Activated CD4-positive, alpha-beta T cell treated with anti-CD3 and anti-CD28 coated beads, Interleukin-2, amount 50 U/mL, for 1 hour (primary cell): ENCODE measurements at places on chromosomes 12 and 14.

DNA sequence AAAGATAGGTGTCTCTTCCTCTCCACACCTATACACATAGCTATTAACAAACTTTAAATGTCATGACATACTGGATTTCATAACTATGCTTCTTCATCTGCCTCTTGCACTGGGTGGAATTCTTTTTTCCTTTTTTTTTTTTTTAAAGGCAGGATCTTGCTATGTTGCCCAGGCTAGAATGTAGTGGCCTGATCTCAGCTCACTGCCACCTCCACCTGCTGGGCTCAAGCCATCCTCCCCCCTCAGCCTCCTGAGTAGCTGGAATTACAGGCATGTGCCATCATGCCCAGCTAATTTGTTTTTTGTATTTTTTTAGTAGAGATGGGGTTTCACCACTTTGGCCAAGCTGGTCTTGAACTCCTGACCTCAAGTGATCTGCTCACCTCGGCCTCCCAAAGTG, 4.8 kb downstream of the MRPL51 start:
- DNase-seq, result no peak

GRCh38 chr14:20228681-20229080, at the start of gene OR11H7:
TSS of gene OR11H7 (plus strand) at chr14:20228981.
- no peak for DNase-seq

DNA sequence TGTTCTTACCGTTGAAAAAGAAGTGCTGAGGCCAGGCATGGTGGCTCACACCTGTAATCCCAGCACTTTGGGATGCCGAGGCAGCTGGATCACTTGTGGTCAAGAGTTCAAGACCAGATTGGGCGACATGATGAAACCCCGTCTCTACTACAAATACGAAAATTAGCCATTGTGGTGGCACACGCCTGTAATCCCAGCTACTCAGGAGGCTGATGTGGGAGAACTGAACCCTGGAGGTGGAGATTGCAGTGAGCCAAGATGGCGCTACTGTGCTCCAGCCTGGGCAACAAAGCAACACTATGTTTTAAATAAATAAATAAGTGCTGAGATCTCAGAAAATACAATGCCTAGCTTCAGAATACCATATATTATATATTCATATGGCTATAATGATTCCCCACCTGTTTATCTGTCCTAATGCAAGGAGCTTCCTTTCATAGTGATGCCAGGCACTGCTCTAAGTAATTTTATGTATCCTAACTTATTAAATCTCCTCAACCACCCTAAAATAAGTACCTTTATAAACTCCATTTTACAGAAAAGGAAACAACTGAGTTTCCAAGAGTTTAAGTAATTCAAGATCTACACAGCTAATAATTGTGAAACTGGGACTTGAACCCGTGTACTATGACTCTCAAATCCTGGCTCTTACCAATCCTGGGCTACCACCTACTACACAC, 7.3 kb downstream of the PHLDA1 start:
- DNase-seq, result no peak

GRCh38 chr12:98137278-98137677, 378.1 kb upstream of the TMPO start:
- no peak for DNase-seq

DNA sequence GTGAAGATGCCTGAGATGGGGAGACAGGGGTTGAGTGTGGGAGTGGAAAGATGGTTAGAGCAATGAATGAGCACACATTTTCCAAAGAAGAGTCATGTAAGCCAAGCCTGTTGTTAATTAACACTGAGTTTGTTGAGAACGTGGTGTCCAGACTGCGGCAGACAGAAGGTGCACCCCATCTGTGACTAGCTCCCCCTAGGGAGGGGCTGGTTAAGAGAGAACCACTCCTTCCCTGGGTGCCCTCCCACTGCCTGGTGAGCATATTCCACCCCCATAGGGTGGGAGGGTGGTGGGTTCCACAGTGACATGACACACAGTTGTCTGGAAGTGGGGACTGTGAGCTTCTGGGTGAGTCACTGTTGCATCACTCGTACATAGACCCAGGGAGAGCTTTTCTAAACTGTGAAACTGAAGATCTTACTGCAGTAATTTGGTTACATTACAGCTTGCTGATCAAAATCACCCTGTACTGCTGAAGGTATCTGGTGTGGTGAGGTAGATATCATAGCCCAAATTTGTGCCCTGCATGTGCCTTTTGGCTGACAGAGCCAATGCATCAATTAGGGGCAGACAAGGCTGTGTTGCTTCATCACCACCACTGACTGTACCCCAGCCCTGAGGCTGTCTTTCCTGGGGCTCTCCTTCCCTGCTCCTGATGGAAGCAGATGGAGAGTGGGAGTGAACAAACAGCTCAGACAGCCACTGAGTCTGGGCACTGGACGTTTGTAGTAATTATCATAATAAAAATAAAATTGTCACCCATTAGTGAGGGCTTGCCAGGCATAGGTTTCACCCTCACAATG, 150.9 kb downstream of the EMP1 start:
- no peak for DNase-seq

GRCh38 chr14:96084796-96085195, 45.6 kb downstream of the C14orf132 start:
- no peak for DNase-seq

GRCh38 chr12:19971361-19972280, 396.7 kb upstream of the PDE3A start:
- DNase-seq, result no peak

- no peak for DNase-seq
Measured at GRCh38 chr12:17334784-17335183, 728.8 kb upstream of the LMO3 start.

DNA sequence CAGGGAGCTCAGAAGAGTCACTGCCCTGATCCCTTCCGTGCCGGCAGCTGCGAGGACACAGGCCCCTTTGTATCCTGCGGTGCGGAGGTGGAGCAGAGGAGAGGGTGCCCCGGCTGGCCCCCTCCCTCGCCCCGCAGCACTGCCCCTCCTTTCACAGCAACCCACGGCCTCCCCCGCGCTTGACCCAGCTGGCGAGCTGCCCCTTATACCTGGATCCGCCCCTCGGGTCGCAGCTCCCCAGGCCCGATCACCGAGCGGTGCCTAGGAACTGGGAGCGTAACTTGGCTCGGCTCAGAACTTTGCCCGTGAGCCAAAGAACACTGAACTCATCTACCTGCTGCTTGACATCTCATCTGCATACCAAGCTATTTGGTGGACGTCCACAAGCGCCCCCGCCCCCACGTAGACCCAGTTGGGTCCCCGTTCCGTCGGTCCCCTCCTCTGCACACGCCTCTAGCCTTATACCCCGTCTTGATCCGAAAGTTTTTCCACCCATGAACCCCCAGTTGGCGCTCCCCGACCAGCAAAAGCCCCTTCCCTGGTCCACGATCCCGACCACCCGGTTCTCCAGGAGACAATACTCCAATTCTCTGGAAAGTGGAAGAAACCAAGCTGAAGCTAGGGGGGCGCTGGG, 697 bp upstream of the DNAJC14 start:
- DNase-seq, result no peak

- DNase-seq, result no peak
Measured at GRCh38 chr14:31529053-31529452, 32.2 kb upstream of the NUBPL start.

GRCh38 chr14:96264853-96265252, 8.8 kb downstream of the BDKRB1 start:
- DNase-seq, result no peak

- DNase-seq, result no peak
Measured at GRCh38 chr12:106759526-106760183, 14.8 kb upstream of the RIC8B start.
